ENCODE measurements at places on chromosomes 12 and 14.

DNA sequence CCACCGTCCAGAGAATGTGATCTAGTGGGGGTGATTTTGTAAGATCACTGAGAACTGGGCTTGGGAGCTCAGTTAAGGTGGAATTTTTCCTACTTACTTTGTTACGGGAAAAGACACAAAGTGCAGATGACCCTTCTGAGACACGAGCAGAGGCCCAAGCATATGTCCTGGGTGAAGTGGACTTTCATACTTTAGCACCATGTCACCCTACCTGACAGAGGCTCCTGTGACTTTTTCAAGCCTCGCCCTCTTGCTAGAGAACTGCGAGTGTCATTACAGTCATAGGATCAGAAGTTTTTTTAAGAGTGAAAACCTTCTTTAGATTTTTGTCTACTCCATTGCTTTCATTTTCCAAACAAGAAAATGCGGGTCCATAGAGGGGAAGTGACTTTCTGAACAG, 56.1 kb downstream of the SLC17A8 start:
- no peak for DNase-seq

DNA sequence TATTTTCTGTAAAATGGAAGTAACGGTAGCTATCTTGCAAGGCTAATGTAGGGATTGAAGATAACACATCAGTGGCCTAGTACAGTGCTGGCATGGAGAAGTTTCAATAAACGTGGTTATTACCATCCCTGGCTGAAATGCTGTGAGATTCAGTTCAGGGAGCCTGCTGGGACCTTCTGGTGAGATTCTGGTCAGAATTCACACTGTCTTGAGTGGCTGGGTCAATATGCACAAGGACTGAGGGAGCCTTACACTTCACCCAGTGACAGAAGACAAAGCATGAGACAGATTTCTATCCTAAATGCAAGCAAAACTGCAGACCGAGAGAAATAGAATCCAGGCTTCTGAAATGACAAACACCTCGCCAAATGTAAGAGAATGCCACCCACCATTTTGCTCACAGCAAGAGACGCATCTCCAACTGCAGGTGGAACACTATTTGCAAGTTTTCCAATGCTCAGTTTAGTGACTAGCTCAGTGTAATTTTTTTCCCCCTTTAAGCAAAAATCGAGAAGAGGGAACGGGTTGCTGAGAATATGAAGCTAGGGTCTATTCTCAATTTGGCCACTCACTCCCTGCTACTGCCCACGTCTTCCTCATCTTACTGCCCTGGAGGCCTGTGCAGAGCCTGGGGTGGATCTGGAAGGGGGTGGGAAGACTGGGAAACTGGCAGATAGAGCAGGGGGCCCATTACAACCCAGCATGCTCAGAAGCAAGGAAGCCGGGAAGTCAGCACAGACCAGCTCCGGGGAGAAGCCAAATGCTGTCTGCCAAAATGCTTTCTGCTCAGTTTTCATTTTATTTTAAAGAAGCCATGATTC, 201.3 kb downstream of the TTC7B start:
- DNase-seq = no peak

DNA sequence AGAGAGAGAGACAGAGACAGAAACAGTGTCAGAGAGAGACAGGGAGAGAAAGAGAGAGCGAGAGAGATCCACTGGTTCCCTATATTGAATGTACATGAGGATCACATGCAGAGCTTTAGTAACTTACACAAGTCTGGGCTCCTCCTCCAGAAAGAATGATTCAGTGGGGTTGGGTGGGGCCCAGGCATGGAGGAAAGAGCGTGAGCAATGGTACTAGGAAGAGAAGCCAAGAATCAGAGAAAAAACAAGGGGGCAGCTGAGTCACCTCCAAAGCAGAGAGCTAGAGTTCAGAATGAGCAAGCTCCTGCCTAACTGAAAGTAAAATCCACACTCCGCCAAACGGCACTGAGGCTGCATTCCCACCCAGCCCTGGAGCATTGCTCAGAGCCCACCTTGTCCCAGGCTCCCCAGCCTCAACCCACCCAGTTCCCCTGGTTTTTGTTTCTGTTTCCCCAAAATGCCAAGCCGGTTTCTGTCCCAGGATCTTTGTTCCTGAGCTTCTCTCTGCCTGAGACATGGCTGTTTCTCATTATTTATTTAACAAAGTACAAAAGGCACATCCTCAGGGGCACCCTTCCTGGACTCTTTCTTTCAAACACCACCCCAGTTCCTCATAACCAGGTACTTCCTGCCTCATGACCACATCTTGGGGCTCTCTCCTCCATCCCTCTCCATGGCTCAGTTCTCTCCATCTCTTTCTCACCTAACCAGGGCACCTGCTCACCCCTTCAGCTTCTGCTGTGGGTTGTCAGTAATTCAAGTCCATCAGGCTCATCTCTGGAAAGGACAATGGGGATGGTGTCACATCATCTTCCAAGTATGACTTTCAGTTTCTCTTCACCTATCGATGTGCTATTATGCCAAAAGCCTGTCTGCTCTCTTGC, 670.3 kb upstream of the TBX3 start:
- no peak for DNase-seq

DNA sequence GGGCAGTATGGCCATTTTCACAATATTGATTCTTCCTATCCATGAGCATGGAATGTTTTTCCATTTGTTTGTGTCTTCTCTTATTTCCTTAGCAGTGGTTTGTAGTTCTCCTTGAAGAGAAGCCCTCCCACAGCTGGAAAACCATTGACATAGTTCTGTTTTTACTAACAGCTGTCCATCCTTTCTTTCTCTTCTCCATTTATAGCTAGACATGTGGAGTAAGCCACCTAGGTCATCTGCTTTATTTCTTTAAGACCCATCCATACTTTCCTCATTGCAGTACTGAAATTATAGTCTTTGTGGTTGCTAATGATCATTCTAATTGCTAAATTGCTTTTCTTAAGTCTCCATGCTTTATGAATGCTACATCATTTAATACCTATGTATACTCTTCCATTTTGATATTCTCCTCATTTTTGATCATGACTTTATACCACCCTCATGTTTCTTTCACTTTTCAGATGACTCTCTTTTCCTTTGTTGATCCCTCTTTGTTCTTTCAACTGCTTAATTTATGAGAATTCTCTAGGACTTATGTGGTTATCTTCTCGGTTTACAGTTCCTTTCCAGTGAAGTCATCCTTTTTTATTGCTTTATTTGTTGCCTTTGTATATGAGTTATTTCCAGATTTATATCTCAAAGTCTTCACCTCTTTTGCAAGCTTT, 114.2 kb downstream of the PCNX1 start:
- DNase-seq = no peak

GRCh38 chr12:98224584-98225221, 290.7 kb upstream of the TMPO start:
- no peak for DNase-seq

- no peak for DNase-seq
These were observed 3.2 kb upstream of the CAMKK2 start for GRCh38 chr12:121299662-121300061.

DNA sequence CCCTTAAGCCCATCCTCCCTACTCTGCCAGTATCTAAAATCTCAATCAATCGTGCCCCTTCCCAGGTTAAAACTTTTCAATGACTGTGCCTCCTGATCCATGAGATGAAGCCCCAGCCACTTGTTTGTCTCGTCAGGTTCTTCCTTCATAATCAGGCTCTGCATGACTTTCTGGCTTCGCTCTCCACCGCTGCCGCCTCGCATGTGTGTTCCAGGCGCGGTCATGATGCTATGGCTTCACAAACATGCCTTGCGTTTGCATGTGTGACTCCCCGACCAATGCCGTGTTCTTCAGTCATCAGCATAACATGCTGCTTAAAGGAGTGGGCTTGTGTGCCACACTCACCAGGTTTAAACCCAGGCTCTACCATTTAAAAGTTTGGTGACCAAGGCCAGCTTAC, 5.0 kb upstream of the C1RL start:
- no peak for DNase-seq

GRCh38 chr14:96666088-96666487, 131.1 kb upstream of the VRK1 start:
- no peak for DNase-seq
